Heart left ventricle (tissue), 16 donors: ENCODE measurements at places on chromosomes 5 and 9. TPM values are rescaled to one million over a fixed set of nuclear protein-coding genes. Genes with fewer than 3 reads are reported as not detected.

The PCDHB2 gene
- 3.8 TPM for total RNA-seq

The ADAMTSL1 gene
- 4.7 TPM for total RNA-seq

The PCDHGB6 gene
- 4.1 TPM for total RNA-seq

The SHC3 gene
- 0.35 TPM for total RNA-seq

The TERT gene
- total RNA-seq: not detected

The EPB41L4A gene
- 9.0 TPM for total RNA-seq

The SCGB3A1 gene
- total RNA-seq: not detected

GRCh38 chr5:68272289-68272688, 56.7 kb downstream of the PIK3R1 start:
- no peaks in the 10 kb centered on the region for H3K27me3 ChIP-seq
- no peak for DNase-seq
- H3K4me1 ChIP-seq: peaks cover 11% of the 10 kb centered on the region
- H3K4me3 ChIP-seq: no peak overlapping the region
- peaks cover 8% of the 10 kb centered on the region for H3K36me3 ChIP-seq

DNA sequence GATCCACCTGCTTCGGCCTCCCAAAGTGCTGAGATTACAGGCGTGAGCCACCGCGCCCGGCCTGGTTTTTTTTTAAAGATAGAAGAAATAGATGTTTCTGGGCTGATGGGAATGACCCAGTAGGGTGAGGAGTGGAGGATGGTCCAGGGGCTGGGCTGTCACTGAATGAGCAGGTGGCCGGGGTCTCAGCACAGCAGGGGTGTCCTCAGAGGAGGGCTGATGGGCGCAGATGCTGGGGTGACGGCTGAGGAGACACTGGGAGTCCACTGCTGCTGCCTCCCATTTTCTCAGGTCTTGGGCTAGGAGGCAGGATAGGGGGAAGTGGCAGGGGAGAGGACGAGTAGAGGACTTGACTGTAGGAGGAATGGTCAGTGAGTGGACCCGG, 2.3 kb upstream of the TOR4A start:
- H3K27ac ChIP-seq: peak overlapping the region; percentile 95
- H3K27me3 ChIP-seq: no peaks in the 10 kb centered on the region
- peaks cover 46% of the 10 kb centered on the region for H3K36me3 ChIP-seq
- H3K4me1 ChIP-seq: peaks cover 29% of the 10 kb centered on the region
- no peak for DNase-seq

DNA sequence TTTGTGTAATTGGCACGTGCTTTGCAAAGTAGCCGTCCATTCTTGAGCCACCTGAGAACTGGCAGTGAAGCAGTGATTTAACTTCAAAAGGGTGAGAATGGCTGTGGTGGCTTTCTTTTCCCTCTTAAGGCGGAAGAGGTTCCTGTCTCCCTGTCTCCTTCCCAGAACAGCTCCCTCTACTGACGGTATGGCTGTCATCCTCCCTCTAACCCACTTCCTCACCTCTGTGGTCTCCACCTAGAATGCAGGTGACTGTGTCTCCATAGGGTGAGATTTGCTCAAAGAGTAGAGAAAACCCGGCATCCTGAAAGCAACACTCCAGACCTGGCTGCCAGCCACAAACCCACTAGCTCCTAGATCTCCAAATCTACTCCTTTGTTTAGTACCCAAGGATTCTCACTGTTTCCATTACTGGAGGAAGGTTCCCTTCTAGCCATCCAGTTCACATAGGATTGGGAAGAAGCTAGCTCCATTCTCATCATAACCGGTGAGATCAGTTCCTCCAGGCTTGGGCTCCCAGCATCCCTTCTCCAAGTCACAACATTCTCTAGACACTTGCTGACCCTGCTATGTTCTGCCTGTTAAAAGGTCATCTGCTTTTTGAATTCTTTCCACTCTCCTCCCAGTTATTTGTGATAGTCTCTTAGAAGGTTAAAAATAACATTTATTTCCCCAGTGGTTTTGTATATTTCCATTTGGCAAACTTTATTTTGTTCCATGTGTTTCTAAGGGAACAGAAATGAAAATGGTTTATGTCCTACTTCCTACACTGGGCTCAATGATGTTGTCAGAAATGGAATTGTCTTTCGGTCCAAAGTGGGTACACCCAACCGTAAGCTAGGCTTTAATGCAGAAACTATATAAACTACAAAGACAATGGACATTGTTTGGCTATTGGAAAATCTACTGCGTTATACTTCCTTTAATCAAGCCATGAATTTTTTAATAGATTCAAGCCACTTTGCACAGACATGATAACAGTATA, 269.4 kb downstream of the CWC27 start:
- DNase-seq: peak; percentile 37
- H3K27me3 ChIP-seq: no peaks in the 10 kb centered on the region
- peak overlapping the region; percentile 94 for H3K27ac ChIP-seq
- H3K4me1 ChIP-seq: peaks cover 24% of the 10 kb centered on the region
- no peaks in the 10 kb centered on the region for H3K36me3 ChIP-seq

GRCh38 chr9:16215353-16215680, 655.2 kb downstream of the BNC2 start:
- no peak for DNase-seq
- H3K27ac ChIP-seq: no peak overlapping the region
- H3K4me3 ChIP-seq: no peak overlapping the region
- peaks cover 6% of the 10 kb centered on the region for H3K4me1 ChIP-seq
- H3K36me3 ChIP-seq: no peaks in the 10 kb centered on the region

GRCh38 chr5:163460562-163461171, at the start of gene HMMR:
Gene HMMR, plus strand, starts transcription at chr5:163460632. Its CDS starts 61 bp downstream, at chr5:163460693.
- DNase-seq: no peak
- peak within 1 kb of the TSS; percentile 89 for H3K4me3 ChIP-seq
- H3K4me1 ChIP-seq: peaks cover 27% of the 10 kb centered on the region
- no peaks in the 10 kb centered on the region for H3K27me3 ChIP-seq
- peak within 1 kb of the TSS; percentile 95 for H3K27ac ChIP-seq
- H3K36me3 ChIP-seq: peaks cover 11% of the 10 kb centered on the region

DNA sequence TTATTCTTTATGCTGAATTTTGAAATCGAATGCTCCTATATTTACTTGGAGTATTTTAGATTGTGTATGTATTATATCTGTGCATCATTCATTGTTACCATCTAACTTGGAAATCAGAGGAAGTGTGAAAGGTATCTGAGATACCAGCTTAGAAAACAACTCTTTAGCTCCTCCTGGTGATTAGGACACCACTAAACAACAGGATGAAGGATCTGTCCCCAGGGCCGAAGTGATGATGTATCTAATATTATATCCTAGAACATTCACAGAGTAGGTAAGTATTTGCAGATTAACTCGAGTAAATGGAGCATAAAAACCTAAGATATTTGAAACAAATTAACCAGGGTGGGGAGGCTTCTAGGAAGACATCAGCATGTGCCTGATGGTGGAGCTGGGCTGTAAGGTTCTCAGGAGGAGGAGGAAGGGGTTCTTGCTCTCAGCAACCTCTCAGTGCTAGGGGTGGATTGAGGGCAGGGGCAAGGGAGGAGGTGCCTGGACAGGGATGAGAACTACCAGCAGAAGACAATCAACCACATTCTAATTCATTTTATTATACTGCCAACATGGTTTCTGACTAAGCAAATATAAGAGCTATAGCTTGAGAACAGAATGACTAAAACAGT, 2.6 kb upstream of the NFIL3 start:
- peaks cover 11% of the 10 kb centered on the region for H3K4me1 ChIP-seq
- H3K27ac ChIP-seq: no peak overlapping the region
- no peaks in the 10 kb centered on the region for H3K27me3 ChIP-seq
- no peak for DNase-seq
- H3K4me3 ChIP-seq: no peak overlapping the region

GRCh38 chr5:149161026-149161687, 19.9 kb downstream of the ABLIM3 start:
- H3K27me3 ChIP-seq: no peaks in the 10 kb centered on the region
- peak overlapping the region; percentile 73 for H3K27ac ChIP-seq
- H3K36me3 ChIP-seq: no peaks in the 10 kb centered on the region
